Stimulated activated CD4-positive, alpha-beta T cell treated with anti-CD3 and anti-CD28 coated beads, TNF-alpha, amount 100 ng/mL, for 1 hour (primary cell): ENCODE measurements at places on chromosomes 12 and 14.

DNA sequence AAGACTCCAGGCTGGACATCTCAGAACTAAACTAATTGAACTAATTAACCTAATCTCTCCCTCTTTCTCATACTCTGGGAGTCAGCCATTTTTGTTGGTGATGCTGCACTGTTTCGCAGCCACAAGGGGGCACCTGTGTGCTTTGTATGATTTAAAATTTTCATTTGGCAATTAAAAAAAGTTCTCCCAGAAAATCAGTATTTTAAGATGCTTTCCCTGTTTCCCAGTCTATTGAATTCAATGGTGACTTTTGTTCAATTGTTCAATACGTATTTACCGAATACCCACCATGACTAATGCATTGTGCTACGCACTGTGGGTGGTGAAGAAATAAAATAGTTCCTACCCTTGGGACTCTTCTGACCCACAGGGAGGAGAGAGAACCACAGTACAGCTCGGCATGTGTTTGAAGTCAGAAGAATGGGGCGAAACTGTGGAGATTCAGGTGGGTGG, 63.7 kb downstream of the ZNF664 start:
- DNase-seq = peak; percentile 9

DNA sequence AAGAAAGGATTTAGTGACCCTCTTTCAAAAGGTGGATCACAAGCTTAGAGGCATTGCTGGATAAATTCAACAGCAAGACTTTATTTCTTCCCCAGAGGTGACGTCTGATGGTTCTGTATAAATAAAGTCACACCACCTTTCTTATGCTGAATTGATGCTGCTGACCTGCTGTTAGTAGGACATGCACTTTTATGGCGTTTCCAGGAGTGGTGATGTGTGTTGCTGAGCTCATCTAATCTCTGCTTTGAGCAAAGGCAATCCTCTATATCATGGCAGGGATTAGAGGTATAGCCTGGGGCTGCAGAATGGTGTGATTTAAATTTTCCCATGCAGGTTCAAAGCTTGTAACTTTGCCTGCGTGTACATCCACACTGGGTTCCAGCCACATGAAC, 94.9 kb downstream of the ETV6 start:
- DNase-seq = no peak

DNA sequence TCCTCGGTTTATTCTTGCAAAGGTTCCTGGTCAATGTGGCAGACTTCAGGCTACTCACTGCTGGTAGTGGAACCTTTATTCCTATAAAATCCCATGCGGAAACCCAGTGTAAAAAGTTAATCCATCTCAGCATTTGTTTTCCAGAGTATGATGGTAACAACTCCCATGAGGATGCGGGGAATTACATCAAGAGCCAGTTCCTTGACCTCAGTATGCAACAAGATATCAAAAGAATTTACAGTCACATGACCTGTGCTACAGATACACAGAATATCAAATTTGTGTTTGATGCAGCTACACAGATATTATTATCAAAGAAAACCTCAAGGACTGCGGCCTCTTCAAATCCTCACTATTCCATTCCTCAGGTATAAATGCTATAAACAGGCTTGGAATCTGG, 19.3 kb downstream of the CPM start:
- DNase-seq = no peak

DNA sequence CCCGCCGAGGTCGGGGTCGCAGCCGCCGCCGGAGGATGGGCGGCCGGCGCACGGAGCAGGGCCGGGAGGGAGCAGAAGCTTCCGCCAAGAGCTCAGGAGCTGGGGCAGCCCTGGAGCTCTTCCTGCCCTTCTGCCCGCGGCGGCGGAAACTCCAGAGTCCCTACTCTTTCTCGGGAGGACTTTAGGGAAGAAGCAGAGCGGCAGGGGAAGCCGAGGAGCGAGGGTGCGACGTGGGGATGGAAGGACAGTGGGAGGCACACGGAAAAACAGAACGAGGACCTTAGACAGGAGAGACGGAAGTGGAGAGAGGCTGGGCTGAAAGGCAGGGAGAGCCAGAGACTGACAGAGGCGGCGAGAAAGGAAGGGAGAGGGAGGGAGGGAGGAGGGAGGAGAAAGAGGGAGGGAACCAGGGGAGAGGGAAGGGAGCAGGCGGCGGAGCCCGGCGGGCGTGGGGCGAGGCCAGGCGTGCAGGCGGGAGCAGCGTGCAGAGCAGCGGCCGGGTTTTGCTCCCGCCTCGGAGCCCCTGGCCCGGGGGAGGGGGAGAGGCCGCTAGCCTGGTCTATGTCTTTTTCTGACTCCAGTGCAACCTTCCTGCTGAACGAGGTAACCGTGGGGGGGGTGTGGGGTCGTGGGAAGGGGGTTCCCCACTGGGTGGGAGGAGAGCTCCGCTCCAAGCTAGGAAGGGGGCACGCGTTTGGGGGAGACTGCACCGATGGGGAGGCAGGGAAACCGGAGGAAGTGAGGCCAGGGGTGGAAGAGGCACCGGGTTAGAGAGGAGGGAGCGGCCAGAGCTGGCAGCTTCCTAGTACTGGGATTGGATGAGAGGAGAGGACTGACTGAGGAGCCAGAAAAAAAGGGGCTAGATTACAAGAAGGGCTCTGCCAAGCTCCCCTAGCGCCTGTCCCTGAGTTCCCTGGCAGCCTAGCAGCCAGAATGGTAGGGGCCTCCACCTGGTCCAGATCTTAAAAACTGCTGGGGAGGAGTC, 2.9 kb upstream of the CACNB3 start:
- DNase-seq = no peak

- DNase-seq = no peak
Measured at GRCh38 chr14:75587388-75587787, 9.0 kb downstream of the FLVCR2 start.

GRCh38 chr12:818733-819132, 66.4 kb downstream of the WNK1 start:
- no peak for DNase-seq

DNA sequence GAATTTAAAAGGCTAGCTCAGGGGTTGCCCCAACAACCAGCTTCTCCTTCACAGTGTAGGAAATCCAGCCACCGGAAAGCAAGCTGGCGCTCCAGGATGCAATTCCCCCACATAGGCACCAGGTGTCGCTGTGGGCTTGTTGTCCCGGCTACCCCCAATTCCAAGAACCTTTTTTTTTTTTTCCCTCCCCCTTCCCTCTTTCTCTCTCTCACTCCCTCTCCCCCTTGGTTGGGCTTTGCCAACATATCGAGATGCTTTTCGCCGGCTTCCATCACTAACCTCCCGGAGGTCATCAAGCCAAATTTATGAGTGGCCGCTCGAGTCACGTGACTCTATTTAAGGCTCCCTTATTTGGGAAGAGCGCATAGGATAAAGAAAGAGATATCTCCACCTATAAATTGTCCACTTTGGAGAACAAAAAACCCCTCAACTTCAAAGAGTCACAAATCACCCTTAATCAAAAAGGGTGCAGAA, at the start of gene HOXC5:
HOXC5 (plus strand) TSS at position 424 of the 474 bp plus-strand sequence. CDS start 73 bp downstream, outside the sequence.
- no peak for DNase-seq

DNA sequence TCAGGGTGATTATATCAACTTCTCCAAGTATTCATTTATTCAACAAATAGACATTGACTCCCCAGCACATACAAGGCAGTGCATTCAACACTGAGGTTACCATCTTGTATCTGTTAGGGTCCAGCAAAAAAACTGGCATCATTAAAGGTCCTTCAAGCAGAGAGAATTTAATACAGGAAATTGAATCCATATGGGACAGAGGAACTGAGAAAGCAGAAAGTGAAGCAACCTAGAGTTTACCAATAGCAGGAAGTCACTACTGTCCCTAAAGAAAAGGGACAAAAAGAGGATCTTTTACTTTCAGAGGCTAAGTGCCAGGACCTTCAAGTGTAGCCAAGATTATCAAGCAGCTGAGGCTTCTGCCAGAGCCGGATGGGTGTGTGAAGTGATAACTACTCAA, 237.8 kb upstream of the TBX3 start:
- no peak for DNase-seq

DNA sequence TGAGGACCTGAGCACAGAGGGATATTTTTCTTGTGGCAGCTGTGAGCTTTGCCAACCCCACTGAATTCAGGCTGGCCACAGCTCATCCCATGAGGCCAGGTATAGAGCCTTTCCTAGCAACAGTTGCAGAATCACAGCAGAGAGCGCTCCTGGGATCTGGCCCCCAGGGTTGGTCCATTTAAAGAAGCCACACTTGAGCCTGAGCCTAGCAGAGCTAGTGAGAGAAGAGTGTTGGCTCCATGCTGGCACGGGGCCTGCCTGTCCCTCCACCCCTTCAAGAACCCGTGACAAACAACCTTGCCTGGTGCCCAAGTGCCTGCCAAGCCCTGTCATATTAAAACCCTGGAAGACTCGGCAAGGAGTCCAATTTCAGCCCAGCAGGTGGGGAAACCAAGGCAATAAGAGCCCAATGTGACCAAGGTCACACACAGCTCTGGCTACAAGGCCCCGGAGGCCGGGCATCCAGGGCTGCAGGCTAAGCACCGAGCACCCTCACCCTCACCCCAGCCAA, 91.6 kb downstream of the LRRC74A start:
- DNase-seq = no peak

DNA sequence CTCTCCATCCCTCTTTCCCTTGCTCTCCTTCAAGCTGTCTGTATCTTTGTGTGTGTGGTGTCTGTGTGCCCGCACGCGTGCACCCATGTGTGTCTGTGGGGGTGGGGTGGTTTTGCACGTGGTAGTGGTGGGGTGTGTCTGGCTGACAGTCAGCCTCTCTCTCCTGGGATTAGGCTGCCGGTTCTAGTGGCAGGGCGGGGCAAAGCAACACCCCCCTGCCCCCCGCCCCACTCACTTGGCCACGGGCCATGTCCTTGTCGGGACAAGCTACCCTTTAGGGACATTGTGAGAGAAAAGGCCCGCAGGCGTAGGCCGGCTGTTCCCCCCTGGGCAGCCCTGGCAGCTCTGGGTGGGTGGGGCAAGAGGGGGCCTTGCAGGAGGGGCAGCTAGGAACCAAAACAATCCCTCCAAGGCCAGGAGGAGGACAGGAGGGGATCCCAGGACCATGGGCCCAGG, 182.6 kb downstream of the ALG10 start:
- DNase-seq = no peak

GRCh38 chr12:108361606-108362005, 22.5 kb upstream of the CMKLR1 start:
- DNase-seq = no peak

DNA sequence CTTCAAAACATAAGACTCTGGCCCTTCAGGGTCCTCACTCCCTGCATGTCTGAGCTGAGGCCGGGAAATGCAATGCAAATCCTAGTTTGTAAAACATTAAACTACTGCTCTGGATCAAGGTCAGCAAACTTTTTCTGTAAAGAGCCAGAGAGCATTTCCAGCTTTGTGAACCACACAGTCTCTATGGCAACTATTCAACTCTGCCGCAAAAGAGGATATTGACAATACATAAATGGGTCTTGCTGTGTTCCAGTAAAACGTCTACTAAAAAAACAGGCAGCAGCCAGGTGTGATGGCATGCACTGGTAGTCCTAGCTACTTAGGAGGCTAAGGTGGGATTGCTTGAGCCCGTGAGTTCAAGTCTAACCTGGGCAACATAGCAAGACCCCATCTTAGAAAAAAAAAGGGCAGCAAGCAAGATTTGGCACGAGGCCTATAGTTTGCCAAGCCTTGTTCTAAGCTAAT, 22.3 kb downstream of the DDX24 start:
- no peak for DNase-seq

- no peak for DNase-seq
Measured at GRCh38 chr14:47555333-47555732, 120.1 kb downstream of the MDGA2 start.

DNA sequence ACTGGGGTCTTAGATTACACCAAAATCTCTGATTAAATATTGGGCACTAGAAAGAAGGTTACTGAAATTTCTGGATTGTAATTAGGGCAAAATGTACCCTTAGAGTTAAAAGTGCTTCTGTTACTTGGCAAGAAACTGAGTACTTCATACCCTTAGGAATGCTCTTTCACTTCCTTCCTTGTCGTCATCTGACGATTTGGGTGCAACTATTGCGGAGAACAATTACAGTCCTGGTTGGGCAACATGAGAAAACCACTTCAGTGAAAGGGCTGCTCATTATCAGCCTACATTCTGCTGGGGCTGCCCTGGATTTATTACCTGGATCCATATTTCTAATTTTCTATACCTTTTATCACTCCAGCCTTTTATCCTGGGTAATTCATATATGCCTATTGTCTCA, 348.5 kb upstream of the MDGA2 start:
- no peak for DNase-seq

DNA sequence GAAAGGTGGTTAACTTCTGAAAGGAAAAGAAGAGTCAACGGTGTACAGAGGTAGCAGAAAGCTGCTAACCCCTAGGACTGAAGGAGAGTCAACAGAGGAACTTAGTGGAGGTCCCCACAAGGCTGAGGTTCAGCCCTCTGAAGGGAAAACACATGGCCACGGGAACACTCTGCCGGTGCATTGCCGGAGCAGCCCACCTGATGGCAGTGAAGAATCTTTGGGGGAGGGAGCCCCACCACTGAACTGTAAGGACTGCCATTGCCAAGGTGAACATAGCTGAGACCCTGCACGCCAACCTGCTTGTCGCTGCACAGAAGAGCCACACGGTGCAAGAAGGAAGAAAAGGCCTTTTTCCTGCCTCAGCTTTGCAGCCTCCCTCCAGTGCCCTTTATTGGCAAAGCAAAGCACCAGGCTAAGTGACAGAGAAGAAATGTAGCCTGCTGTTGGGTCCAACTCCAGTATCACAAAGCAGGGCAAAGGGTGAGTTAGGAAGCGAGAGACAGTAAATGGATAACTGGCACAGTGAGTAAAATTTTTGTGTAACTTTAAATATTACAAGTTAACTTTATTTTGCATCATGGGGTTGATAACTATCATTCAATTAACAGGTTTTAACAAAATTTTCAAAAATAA, 76.9 kb downstream of the LIN52 start:
- DNase-seq = no peak

DNA sequence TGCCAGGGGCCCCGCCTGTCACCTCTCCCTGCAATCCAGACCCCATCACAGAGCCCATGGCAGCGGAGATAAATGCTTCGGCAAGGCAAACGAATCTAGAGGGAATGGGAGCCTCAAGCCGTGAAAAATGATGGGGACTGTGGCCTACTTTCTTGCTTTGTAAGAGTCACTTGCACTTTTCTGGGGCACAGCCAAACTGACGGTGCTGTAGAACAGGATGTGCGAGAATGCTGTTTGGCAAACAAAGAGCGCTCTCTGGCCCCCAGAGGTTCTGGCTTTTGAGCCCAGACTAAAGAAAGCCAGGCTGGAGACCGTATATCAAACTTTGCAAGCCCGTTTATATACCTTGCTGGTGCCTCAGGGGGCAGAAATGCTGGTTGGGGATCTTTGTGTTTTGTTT, 108.7 kb downstream of the CACNA1C start:
- no peak for DNase-seq
